NCI-H2081 treated with DMSO at 0.1 percent for 48 hours (cell line): ENCODE measurements at places on chromosomes 7 and 10.

- DNase-seq = no peak
These were observed 50.7 kb upstream of the CPXM2 start for GRCh38 chr10:123942114-123942861.

GRCh38 chr10:74529205-74529604, 297.2 kb upstream of the KAT6B start:
- DNase-seq = no peak

DNA sequence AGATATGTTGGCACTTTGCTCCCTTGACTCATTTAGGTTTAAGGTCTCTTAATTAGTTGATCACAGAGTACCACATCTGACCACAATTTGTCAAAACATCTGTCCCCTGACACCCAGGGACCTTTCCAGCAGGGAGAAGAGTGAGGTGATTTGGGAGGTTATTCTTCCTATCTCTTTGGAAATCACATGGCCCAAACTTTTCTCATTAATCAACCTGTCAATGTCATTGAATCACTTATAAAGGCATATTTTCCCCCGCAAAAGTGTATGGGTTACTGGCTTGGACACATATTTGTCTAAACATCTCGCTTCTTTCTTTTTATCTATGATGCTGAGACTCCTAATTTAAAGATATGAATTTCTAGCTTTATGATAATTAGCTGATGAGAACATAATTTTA, 92.4 kb upstream of the RPA3 start:
- DNase-seq = no peak

DNA sequence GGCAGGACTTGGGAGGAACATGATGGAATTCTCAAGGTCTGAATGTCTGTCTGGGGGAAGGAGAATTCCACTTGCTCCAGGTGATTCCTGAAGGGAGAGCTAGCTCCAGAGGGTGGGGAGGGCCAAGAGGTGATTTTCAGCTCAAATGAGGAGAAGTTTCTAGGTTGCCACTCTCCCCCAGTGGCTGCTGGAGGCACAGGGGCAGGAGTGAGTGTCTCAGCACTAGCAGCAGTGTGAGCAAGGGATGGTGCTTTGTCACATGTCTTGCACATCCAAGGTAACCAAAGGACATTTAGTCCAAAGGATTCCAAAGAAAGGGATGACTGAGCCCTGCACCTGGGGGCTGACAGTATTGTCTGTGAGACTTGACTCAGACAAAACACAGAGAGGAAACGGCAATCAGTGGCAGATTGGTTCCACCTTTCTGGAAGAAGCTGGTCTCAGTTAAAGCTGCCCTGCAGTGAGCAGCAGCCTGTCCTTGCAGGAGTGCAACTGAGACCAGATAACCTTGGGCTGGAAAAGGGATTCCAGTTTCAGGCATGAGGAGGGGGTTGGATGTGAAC, 51.2 kb upstream of the PCBD1 start:
- DNase-seq = no peak

DNA sequence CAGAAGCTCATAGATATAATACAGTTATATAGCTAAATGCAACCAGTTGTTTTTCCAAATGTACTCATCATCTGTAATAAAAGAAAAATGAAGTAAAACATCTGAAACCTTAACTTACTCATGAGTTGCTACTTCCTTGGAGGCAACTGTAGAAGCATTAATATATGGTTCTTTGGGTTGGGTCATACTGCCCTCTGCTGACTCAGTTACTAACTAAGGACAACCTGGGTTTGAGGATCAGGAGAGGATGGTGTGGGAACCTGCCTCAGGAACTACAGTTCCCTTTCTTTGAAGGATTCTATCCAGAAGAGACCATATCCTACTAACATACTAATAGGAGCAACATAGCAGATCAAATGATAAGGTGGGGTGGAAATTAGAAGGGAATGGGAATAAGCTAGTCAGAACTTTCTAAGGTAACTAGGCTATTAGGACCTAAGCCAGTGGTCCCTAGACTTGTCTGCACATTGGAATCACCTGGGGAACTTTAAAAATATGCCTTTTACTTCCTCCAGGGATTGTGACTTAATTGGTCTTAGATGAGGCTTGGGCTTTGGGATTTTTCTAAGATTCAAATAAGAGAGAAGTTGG, 20.7 kb downstream of the COX15 start:
- no peak for DNase-seq

GRCh38 chr10:78596556-78596955, 472.2 kb upstream of the ZMIZ1 start:
- DNase-seq = no peak

DNA sequence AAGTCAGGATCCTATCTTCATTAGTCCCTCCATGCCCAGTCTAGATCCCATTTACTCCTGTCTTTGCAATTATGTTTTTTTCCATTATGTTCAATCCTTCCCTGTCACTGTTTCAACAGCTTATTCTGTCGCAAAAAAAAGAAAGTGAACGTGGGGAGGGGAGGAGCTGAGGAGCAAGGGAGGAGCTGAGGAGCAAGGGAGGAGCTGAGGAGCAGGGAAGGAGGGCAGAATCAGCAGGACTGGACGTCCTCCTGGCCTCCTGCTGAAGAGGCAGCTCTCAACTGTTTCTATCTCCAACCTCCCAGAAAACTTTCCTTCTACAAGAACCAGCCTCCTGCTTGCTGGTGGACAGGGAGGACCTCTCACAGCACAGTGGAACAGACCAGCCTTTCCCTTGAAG, 26.0 kb downstream of the LARP4B start:
- DNase-seq = no peak

DNA sequence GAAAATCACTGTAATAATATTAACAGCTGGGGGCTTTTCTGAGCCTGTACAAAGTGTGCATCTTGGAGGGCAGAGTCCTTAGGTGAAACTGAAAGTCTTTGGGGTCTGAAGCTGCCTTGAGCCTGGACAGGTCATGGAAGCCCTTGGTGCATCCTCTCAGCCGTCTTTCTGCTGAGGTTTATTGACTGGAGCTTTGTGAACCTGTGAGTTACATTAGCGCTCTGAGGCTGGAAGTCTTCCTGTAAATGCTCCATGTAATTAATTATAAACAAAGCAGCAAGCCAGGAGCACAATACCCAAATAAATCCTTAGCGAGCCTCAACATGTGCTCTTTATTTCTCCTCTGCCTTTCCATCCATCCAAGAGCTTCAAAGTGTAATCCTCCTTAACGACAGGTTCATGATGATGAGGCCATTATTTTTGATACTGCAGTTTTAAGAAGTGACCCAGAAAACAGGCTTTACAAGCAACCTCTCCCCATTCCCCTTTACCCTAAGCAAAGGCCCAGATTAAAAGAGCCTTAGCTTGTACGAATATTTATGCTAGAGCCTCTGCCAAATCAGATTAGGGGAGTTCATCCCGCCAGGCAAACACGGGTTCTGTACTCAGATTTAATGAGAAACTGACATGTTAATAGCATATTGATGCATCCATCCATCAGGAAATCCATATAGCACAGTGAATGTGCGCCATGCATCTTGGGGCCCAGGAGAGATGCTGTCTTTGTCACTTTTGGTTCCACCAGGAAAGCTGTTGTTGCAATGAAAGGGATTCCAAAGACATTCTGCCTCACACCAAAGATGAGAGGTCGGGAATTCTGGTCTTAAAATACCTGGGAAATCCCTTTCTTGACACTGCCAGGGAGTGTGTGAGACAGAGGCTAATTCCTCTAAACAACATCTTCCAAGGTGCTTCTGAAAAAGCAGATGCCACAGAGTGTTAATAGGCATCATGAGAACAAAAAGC, 118.1 kb downstream of the ANLN start:
- DNase-seq = no peak

DNA sequence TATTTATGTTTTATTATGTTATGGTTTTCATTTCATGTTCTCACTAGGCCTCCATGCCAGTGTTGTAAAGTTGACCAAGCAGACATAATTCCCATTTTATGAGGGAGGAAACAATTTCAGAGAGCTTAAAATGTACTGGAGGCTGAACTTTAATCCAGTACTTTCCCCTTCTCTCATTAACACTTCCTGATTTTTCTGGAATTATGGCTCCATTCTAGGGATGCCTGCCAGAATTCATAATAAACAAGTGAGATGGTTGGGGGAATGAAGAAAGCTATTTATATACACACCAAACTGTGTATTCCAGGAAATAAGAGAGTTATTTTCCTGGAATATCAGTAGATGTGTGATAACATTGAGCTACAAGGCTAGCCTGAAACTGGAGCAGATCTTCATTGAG, 6.9 kb downstream of the TMEM236 start:
- DNase-seq = no peak

- DNase-seq = no peak
These were observed 40.1 kb downstream of the ELMO1 start for GRCh38 chr7:37408291-37409228.

DNA sequence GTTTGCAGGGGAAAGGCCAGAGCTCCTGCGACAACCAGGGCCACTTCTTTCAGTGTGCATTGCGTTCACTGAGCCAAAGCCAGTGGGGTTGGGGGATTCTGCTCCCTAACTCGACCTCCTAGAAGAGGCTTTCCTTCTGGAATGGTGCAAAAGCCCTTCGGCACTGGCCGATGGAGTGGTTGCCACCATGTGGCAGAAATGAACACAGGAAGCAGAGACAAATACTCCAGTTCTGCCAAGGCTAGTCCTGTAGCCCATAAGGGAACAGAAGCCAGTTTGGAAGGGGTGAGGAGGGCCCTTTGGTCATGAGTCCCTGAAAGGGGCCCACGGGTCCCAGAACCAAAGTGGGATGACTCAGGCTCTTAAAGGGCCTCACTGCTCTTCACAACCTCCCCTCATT, 29.7 kb upstream of the ACSL5 start:
- DNase-seq = no peak

DNA sequence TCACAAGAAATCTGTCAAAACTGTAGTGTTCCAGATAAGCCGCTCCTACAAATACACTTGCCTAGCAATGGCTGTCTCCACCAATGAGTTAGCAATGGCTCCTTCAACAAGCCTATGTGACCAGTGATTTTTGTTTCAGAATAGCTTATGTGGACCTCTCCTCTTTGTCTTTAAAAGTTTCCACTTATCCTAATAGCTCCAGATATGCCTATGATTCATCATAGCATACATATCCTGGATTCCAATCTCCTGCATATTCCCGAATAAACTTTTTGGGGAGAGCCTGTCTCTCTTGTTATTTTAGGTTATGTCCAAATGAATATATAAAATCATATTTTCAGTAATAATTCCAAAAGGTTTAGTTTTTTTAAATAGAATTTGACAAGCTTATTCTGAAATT, 510.6 kb downstream of the ARL4A start:
- DNase-seq = no peak

DNA sequence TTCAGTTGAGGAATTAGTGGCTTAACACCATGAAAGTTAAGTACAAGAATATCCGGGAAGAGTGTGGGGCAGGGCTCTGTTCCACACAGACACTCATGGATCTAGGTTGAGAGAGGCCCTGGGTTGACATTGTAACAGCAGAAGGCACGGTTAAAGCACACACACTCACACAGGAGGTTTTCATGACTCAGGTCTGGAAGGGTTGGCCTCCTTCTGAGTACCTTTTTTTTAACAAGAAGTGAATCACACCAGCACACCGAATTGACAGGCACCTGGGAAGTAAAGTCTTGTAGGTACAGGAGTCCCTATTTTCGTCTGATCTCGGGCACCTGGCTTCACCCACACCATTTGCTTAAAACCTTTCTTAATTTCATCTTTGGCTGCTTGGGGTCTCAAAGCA, 509.4 kb upstream of the ADARB2 start:
- DNase-seq = no peak

DNA sequence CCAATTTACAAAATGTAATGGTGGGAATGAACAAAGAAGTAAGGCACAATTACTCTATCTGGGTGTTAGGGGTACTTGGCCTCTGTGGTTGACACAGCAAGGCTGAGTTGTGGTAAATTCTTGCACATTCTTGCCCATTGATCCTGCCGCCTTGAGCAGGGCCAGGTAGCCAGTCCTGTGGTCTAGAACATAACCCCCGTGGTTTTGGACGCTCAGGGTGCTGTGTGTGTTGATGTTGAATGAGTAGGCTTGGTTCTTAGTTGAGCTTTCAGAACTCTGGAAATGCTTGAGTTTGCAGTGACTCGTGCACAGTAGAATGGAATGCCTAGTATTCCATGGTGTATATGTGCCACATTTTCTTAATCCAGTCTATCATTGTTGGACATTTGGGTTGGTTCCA, 42.3 kb upstream of the CDHR3 start:
- no peak for DNase-seq

- no peak for DNase-seq
These were observed 56.9 kb downstream of the GRB10 start for GRCh38 chr7:50725774-50726173.

- no peak for DNase-seq
These were observed 91.5 kb upstream of the CUX1 start for GRCh38 chr7:101725921-101726320.
